ENCODE measurements at places on chromosomes 5 and 9.

DNA sequence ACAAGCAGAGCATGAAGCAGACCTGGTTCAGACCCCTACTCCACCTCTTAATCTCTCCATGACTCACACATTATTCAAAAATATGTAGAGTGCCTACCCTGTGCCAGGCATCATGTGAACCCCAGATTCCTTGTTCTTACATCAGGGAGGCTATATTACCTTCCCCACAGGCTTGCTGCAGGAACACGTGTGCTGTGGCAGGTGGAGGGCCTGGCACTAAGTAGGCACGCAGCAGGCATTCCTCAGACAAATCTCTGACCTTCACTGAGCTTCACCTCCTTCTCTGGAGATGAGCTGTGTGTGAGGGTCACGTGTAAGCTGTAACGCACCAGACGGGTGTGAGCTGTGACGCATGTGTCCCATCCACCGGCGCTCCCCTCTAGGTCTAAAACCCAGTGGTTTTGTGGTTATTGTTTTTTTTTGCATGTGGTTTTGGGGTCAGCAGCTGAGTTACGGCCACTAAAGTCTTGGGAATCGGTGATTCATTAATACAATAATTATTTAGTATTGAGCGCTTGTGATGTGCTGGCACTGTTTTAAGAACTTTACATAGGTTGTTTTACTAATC, 30.3 kb downstream of the ANGPTL2 start:
- DNase-seq = no peak

GRCh38 chr5:34538026-34538672, 118.0 kb upstream of the RAI14 start:
- no peak for DNase-seq

- no peak for DNase-seq
Observed at GRCh38 chr9:90029996-90030395, 425.2 kb downstream of the GADD45G start.

DNA sequence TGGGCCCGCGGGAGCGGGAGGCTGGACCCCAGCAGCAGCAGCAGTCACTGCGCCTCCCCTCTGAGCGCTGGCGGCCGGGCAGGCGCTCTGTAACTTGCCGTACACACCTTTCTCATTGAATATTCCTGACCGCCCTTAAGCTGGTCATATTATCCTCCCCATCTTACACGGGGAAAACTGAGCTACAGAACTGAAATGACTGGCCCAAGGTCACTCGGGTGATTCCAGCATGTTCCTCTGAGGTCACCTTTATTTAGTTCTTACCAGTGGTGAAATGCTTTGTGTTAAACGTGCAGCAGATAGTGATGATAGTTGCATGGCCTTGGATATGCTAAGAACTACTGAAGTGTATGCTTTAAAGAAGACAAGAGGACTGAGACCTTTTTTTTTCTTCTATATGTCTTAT, 607 bp downstream of the UQCRQ start:
- DNase-seq = no peak

Measured in NCI-H1930 (cell line).